Activated T-helper 9 cell treated with anti-CD3 and anti-CD28 coated beads, Interleukin-2, amount 50 U/mL, for 16 hours (primary cell): ENCODE measurements at places on chromosomes 3 and 15.

- DNase-seq = no peak
Observed at GRCh38 chr15:50100486-50100885, 18.5 kb downstream of the ATP8B4 start.

DNA sequence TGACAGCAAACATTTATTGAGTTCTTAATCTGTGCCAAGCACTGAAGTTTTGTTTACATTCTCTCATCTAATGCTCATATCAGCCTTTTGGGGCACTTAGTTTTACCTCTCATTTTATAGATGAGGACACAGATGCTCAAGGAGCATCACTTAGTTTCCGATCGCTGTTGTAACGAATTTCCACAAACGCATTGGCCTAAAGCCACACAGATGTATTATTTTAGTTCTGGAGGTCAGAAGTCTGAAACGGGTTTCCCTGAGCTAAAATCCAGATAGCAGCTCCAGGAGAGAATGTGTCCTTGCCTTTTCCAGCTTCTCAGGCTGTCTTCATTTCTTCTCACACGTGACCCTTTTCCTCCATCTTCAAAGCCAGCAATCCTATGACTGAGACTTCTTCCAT lies 11.1 kb downstream of the SEMA6D start:
- DNase-seq = no peak

DNA sequence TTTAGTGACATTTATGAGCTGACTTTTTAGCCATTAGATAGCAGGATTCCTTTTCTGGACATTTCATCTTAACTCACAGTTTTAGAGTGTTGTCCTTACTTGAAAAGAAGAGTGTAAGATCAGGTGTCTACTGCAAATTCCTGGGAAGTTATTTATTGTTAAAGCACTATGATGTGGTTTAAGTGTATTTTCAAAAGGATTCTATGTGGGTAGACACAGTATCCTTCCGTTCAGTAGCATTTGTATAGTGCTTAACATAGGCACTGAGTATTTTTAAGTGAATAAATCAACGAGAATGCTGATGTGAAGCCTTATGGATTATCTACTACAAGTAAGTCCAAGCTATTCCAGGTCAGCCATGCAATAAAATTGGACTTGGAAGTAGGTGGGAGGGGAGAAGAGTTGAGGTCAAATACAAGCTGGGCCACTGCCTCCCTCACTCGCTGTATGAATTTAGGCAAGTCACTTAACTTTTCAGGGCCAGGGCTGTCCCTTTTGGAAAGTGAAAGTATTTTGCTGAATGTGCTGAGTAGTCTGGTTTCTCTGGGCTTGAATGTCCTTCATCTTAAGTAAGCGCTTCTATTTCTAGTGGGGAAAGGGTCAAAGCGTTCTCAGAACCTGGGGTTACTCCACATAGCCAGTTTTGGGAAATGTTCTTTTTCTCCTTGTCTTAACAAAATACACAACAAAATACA lies 48.6 kb downstream of the GAP43 start:
- DNase-seq = no peak

GRCh38 chr15:78374436-78375393 lies 34.6 kb downstream of the CRABP1 start:
- DNase-seq = no peak

GRCh38 chr15:63938486-63939061 lies 104.8 kb upstream of the HERC1 start:
- no peak for DNase-seq

DNA sequence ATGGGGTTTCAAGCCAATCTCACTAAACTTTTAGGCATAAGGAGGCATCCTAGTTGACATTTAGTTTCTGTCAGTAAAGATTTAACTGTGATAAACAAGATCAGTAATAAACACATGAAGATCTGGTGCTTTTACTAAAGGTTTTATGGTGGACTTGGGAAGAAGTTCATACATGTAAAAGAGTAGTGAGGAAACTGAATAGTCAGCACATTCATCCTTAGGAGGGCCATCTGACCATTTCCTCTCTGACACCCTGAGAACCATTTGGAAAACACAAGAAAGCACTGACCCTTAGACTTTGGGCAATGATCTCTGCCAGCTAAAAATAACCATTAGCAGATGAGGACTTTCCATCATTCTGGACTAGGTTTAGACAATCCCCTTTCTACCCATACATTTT lies 1040.9 kb downstream of the AGBL1 start:
- no peak for DNase-seq

DNA sequence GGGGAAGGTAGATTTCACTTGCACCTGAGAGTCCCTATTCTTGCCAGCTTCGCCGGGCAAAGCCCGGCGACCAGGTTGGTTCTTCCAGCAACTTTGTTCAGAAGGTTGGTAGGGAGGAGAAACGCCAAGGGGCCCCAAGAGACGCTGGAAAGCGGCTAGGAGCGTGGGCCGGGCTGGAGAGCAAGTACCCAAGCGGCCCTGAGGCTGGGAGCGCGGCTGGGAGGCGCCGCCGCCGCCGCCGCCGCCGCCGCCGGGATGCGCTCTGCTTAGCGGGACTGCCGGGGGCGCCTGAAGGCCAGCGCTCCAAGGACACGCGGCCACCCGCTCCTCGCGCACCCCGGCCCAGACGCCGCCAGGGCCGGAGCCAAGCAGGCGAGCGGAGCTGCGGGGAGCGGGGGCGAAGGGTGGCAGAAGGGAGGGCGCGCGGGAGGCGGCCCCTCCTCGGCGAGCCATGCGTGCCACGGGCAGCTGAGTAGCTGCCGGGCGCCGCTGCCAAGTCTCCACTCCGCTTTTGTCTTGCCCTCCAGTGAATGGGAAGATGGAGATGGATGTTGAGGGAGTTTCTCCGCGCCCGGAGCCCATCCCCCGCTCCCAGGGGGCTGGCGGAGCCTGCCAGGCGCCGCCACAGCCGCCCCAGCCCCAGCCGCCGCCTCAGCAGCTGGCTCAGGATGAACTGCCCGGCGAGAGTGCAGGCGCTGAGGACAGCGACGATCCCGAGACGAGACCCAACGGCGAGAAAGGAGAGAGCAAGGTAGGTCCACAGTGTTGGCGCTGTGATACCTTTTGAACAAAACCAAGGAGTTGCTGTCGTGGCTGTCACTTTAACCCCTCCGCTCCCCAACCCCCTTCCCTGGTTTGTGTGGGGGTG lies 227.4 kb upstream of the AZI2 start:
- DNase-seq = no peak
